ENCODE measurements at places on chromosomes 2 and 18.

GRCh38 chr2:172572981-172573380 is 17.1 kb downstream of the PDK1 start:
- no peak for DNase-seq

DNA sequence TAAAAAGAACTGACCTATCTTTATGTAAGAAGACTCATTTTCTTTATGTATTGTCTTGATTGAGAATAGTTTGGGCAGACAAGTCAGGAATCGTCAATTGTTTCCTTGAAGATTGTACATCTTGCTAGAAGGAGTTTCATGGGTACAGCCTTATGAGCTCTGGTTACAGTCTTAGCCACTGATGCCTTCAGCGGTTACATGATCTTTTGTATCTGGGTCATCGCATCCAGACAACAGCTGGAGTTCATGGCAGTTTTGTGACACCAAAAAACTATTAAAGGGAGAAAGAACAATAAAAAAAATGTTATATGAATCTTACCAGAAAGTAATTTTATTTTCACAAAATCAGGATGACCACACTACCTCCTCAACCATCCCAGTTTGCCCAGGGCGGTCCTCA is 520.5 kb upstream of the CDH7 start:
- DNase-seq = no peak

DNA sequence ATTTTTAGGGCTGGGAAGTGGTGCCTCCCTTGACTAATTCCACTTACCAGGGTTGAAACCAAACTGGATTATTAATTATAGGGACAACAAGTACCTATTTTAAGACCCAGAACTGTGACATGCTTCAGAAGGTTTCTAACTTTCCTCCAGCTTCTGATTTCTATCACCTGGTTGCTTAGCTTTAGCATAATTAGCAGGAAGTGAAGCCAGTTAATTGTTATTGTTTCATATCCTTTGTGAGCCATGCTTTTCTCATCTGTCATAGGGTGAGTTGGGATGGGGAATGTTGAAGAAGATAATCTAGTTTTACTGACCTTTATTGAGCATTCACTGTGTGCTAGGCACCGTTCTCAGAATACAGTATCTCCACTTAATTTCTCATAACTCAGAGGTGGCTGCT is 3.2 kb downstream of the YPEL5 start:
- no peak for DNase-seq

- DNase-seq = no peak
These were observed 32.0 kb upstream of the HAAO start for GRCh38 chr2:42824454-42824807.

DNA sequence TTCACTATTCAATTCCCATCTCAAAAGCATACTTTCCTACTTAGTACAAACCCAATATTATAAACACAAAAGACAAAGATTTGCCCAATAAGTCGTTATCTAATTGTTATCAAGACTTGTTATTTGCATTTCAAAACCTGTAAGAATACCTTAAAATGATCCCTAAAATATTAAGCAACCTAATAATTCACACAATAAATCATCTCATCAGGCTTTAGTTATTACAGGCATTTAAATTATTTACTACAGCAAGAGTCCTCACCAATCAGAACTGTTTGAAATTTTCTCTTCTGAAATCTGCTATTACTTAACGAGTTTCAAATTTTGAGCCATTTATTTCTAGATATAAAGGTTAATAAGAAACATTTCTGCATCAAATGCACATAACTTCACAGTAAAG is 1.6 kb downstream of the CCDC88A start:
- DNase-seq = no peak

DNA sequence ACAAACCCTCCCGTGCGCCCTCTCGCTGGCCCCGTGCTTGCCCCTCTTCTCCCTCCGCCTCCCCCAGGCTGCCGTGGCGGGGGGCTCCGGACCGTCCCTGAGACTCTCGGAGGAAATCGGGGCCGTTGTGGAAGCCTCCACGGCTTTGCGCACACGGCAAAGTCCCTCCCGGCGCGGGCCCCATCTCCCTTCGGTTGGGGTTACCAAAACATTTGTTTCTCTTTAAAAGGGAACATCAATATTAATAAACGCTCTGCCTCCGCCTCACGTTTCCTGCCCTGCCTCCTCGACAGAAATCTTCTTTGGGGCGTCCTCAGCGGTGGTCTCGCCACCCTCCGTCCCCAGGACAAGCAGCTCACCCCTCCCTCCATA is 3.8 kb downstream of the PAX3 start:
- DNase-seq = no peak

DNA sequence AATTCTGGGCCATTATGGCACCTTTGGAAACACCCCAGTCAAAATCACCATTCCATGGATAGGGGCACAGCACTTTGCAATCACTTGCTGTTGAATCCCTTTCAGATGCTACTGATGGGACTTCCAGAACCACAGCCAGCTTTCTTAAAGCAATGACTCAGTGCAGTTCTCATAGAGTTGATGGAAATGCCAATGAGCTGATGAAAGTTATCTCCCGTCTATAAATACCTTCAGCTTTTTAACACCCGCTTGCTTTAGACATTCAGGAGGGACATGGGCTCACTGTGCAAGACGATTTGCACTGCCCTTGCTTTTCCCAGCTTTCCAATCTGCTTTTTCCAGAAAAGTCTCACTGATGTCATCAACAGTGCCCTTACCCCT is 66.7 kb upstream of the RPL31 start:
- DNase-seq = no peak

GRCh38 chr2:108535357-108535631 is 1.0 kb downstream of the LIMS1 start:
- no peak for DNase-seq

DNA sequence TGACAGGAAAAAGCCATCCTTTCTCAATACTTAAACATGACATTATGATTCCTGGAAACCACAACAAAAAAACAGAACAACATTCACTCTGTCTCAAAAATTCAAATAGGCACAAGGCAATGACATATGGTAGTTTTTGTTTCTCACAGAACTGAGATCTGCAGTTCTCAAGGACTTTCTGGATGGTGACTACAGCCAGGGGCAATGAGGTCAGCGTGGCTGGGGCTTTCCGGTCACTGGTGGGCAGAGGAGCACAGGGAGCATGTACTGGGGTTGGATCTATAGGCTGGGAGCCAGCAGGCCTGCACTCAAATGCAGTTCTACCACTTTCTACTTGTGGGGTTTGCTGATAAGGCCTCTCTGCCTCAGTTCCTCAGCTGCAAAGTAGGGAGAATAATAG is 72.0 kb downstream of the CTAGE1 start:
- no peak for DNase-seq

DNA sequence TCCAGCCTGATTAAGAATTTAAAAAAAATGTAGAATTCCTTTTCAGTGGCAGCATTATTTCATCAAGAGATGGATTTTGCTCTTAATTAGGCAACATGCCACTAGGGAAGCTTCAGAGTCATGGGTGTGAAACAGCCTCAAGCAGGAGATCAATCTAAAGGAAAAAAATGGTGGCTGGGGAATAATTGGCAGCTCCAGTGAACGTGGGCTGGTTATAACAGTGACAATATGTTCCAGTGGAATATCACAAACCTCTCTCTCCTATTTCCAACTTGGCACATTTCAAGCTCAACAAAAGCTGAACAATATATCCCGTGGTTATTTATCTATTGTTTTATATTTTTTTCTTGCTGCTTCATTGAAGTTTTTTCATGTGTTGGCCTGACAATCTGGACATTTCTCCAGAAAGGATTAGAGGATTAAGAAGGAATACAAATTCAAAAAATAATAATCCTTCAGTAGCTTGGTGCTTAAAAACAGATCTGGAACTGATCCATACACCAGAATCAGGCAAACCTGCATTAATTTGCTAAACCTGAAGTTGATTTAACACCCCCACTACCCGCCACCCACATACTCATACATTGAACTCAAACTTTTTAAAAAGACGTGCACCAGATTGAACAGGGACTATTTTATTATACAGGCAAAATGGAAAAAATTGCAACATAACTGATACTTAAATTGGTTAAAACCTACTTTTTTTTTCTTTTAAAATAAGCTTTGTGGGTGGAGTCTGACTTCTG is 255.9 kb upstream of the SPRED2 start:
- no peak for DNase-seq

GRCh38 chr2:224109751-224110150 is 70.7 kb upstream of the SERPINE2 start:
- no peak for DNase-seq

DNA sequence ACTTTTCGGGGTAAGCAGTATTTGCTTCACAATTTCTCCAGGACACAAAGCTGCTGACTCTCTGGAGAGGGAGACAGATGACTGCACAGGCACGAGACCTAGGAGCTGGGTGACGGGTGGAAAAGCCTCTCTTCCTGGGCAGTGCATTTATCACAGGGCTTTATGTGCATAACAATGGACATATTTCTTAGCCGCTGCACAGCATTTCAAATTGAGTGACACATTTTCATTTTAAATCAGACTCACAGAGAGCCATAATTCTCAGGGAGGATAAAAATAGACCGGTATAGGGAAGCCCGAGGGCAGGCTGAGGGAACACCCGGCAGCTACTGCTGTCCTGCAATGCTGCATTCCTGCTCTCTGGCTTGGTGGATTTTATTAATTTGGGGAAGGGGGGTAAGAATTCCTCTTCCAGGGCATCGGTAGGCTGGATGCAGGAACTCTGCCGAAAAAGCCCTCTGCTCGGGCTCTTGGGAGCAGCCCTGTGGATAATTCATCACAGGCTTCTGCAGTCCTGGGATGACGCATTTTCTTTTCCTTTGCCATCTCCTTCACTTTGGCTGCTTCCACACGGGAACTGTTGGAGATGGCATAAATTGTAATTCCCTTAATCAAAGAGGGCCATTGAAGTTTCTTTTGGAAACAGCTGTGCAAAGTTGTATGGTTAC is 108.1 kb upstream of the ACAA2 start:
- no peak for DNase-seq

GRCh38 chr2:29480426-29480825 is 365.2 kb downstream of the CLIP4 start:
- DNase-seq = no peak

DNA sequence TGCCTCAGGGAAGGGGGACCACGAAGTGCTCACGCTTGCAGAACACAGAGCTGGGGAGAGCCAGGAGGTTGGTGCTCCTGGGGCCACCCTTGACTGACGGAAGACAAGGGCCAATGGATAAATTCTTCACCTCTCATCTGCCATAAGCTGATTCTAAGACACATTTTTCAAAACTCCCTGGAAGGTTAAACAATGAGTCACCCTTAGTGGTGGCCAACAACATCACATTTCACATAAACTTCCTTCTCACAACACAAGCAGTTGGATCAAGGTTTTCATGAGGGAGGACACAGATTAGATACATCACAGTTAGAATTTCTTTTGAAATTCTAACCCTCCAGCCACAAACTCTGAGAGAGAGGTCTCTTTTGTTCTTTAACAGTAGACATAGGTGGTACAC is 713.6 kb upstream of the POU3F3 start:
- no peak for DNase-seq

GRCh38 chr2:163595028-163595427 is 140.8 kb downstream of the FIGN start:
- no peak for DNase-seq

- no peak for DNase-seq
These were observed 569.8 kb upstream of the MEX3C start for GRCh38 chr18:51767293-51767692.

DNA sequence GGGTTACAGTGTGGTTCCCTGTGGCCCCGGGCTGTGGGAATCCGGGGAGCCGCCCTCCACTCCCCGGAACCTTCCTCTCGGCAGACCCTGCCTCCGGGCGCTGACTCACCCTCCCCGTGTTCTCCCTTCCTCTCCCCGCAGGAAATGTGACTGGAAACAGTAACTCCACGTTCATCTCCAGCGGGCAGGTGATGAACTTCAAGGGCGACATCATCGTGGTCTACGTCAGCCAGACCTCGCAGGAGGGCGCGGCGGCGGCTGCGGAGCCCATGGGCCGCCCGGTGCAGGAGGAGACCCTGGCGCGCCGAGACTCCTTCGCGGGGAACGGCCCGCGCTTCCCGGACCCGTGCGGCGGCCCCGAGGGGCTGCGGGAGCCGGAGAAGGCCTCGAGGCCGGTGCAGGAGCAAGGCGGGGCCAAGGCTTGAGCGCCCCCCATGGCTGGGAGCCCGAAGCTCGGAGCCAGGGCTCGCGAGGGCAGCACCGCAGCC is 59.5 kb downstream of the TNFRSF11A start:
- DNase-seq = no peak

DNA sequence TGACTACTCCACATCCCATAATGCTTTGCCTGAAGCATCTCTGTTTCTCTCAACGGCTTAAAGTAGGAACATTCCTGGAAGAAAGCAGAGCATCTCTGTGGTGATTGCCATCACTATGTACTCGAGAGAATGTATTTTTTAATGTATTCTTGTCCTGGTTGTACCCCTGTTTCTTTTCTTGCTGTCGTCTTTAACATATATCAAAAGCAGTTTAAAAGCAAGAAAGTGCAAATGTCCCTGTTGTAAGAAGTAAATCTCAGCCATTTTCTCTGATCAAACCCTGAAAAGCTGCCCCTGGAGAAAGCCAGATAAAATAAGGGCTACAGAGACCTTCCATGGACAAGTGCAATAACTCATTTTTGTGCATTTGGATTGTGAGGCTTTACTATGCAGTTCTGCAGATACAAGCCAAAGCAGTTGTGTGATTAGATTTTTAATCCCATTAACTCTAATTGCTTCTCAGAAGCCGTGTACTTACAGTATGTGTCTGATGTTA is 70.8 kb downstream of the XIRP2 start:
- no peak for DNase-seq

GRCh38 chr2:86480105-86480504 is 38.9 kb downstream of the KDM3A start:
- DNase-seq = no peak

- no peak for DNase-seq
These were observed 101.6 kb upstream of the RIOK3 start for GRCh38 chr18:23351521-23351920.

DNA sequence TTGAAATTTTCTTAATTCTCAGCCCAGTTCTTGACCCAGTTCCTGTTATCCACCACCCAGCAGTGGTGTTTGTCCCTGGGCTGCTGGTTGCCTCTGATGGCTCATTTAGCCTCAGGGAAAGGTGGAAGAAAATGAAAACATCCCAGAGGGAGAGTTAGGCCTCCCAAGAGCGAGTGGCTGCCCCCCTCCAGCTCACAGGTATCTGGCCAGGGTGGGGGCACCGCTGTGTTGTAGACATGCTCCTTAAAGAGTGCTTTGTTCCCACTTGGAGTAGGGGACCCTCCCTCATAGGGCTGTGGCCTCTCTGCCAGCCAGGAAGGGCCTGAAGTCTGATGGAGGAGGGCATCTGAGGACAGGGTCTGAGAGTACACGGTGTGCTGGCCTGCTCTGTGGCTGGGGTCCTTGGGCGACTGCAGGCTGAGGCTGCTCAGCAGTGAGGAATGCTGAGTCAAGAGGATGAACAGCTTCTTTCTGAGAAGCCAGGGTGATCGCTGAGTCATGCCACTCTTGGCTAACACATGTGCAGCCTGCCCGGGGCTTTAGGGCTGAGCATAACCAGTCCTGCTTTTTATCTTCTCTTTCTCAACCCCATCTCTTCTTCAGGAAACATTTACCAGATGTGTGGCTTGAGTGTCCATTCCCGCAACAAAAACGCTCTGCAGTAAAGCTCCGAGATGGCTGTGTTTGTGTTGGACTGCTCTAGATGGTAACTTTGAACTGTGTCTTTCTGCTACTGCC is 72.3 kb downstream of the IL1R2 start:
- no peak for DNase-seq

- no peak for DNase-seq
These were observed 268.2 kb upstream of the FBXO11 start for GRCh38 chr2:48174503-48174902.
